NCI-H82 (cell line): ENCODE measurements at places on chromosomes 3 and 15.

- DNase-seq: no peak
Observed at GRCh38 chr3:188390775-188391443, 237.0 kb downstream of the LPP start.

DNA sequence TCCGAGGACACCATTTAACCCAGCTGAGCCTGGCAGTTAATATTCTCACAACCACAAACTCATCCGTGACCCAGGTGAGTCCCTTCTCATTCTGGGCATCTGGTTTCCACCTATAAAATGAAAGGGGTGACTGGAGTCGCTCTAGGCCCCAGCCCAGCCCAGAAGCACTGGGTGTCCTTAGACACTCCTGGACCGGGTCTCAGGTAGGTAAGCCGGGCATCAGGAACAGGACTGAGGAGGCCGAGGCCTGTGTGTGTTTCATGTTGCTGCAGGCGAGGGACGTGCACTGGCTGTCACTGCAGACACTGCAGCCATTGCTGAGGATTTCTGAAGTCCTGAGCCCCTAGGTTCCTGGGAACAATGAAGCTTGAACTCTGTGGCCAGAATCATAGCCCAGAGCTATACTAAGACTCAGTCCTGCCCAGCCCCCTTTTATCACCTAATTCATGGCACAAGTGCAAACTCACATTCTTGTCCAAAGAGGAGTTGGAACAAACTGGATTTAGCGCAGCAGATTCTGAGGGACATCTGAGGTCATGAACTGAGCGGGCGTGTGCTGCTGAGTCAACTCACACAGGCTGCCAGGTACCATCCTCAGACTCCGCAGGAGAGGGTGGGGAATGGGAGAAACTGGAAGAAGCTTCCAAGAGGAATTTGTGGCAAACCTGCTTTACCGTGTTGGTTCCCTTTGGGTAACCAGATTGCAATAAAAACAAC, 184.9 kb downstream of the FAM43A start:
- DNase-seq: peak; percentile 85

- peak; percentile 77 for DNase-seq
Observed at GRCh38 chr3:89098964-89099585, 8.3 kb upstream of the EPHA3 start.

DNA sequence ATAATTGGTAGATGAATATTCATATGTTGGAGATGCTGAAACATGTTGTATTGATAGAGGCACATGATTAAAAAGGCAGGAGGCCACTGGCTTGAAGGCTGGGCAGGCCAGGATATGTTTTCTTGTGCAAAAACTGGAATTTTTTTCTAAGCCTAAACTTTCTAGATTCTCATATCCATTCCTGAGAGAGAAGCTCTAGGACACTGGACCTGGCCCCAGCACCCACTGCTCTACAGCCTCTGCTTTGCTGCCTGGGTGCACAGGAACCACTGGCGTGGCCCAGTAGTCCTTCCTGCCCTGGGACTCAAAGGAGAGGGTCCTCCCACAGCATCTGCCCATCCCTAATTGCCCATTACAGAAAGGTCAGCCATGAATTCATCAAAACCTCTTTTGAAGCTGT, 58.1 kb upstream of the APEH start:
- no peak for DNase-seq

- DNase-seq: peak; percentile 78
Observed at GRCh38 chr3:183895296-183895695, 10.6 kb upstream of the PARL start.

GRCh38 chr15:43292375-43293078, 25.8 kb upstream of the TGM5 start:
- DNase-seq: no peak

- peak; percentile 50 for DNase-seq
Observed at GRCh38 chr15:55917881-55918296, 75.5 kb downstream of the NEDD4 start.

DNA sequence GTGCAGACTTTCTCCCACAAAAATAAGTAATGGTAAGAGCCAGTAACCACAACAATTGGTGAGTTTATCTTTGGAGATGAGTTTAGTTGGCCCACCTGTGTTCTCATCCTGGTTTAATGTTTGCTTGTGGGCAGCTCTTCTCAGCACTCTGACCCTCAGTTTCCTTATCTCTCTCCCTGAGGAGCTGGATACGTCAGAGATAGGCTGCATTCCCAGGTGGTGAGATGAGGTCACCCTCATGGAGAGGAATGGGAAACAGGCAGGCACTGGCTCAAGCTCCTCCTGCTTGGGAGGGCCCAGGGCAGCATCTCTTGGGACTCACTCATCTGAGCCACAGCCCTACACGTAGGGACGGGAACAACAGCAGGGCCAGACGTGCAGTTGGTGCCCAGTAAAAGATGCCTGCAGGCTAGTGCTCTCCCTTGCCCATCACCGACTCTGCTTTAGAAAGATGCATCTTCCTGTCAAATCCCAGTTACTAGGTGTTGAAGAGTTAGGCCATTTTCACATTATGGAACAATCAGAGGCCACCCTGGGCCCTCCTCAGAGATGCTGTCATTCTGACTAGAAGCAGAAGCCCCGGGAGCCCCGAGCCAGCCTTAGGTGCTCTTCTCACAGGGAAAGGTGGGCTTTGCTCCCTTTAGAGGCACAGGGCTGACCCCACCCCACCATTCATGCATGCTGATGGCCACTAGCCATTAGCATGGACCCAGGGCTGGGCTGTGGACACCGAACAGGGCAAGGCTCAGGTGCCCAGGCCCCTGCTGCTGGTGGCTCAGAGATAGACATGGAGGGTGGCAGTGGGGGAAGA, 59.7 kb downstream of the GRIP2 start:
- no peak for DNase-seq

- peak; percentile 91 for DNase-seq
Observed at GRCh38 chr15:99104788-99105513, at the start of gene SYNM. SYNM (plus strand) TSS chr15:99105080; CDS start chr15:99105200, 120 bp downstream.

DNA sequence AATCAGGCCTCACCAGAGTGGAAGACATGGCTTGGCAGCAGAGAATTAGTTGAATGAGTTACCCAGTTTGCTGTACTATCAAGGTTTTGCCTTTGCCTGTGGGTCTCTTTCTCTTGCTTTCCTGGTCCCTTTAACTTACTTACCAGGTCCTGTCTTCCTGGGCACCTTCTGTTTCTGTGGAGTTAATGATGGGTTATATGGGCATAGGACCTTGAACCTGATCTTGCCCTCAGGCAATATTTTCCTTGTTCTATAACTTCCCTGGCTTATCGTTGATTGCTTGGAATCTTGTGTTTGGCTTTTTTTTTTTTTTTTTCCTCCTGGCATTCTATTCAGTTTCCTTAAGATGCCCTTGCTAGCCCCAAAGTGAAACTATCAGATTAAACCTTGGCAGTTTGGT, 106.8 kb downstream of the HHLA2 start:
- no peak for DNase-seq

DNA sequence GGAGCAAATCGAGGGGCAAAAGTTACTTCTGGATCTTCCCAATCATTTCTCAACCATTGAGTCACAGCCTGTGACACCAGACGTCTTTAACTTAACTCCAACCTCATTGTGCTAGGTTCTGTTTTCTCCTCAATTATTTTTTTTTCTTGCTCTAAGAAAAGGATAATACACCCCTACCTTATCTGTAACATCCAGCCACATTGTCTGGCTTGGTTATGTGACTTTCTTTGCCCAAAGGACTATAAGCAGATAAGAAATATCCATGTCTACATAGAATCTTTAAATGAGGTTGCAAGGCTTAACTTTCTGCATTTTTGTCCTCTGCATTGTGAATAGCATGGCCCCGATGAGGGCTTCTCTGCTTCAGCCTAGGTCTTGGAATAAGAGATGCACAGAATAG, 782.4 kb upstream of the CFAP20DC start:
- no peak for DNase-seq

GRCh38 chr15:20271647-20272046, 270.0 kb downstream of the GOLGA6L6 start:
- DNase-seq: no peak
